Left renal cortex interstitium (tissue), 4 donors: ENCODE measurements at places on chromosomes 16 and 17. TPM values are rescaled to one million over a fixed set of nuclear protein-coding genes. Genes with fewer than 3 reads are reported as not detected.

The PLXDC1 gene
- polyA plus RNA-seq = 8.8 TPM

The ATP2A1 gene
- 3.0 TPM for polyA plus RNA-seq

The CCL23 gene
- polyA plus RNA-seq = 0.30 TPM

The CCL17 gene
- polyA plus RNA-seq = not detected

The FBXL20 gene
- polyA plus RNA-seq = 14.7 TPM

The TAT gene
- polyA plus RNA-seq = 0.11 TPM
